ENCODE measurements at places on chromosomes 2 and 18. TPM values are rescaled to one million over a fixed set of nuclear protein-coding genes. Genes with fewer than 3 reads are reported as not detected.

- peak; percentile 95 for DNase-seq
These were observed at the start of gene ODC1 for GRCh38 chr2:10447895-10448575. TSS of gene ODC1 (minus strand) at chr2:10448327. CDS start at chr2:10445032, 3,295 bp downstream.

The TPGS2 gene
- total RNA-seq = 232 TPM

- no peak for DNase-seq
These were observed 60.4 kb downstream of the RHOB start for GRCh38 chr2:20507166-20507692.

The NEU2 gene
- total RNA-seq = not detected

The TTC32 gene
- 8.1 TPM for total RNA-seq

The GREB1 gene
- 0.33 TPM for total RNA-seq

DNA sequence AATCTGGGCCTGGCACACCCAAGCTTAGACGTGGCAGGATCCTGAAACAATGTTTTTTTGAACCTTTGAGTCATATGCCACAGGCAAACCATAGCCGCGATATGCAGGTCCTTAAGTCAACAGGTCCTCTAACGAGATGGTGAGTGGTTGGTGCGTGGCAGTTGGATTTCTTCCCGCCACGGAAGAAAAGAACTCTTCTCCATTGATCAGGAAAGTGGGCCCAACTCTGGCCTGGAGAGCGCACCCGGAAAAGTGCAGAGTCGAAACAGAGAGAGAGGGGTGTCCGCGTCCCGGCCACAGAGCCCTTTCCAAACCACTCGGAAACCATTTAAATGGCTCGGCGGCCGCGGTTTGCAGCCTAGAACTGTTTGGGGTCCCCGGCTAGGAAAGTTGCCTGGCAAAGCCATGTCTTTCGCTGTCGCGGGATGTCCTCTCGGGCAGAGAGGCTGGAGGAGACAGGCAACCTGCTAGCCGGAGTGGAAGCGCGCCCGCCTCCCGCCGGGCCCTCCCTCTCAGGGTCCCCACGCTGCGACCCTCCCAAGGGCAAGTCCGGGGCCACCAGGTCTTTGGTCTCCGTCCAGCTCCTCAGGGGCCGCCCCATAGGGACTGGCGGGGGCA is 777 bp downstream of the GALNT3 start:
- no peak for DNase-seq

- no peak for DNase-seq
These were observed 529.5 kb upstream of the CDH2 start for GRCh38 chr18:28706397-28706796.

The KLHL29 gene
- 5.8 TPM for total RNA-seq

Data from dermis blood vessel endothelial cell (primary cell).